H7 (cell line): ENCODE measurements at places on chromosomes 3 and 15.

GRCh38 chr3:7752005-7752404 lies 749.6 kb upstream of the LMCD1 start:
- DNase-seq: peak; percentile 11

GRCh38 chr3:37652851-37653250 lies 208.8 kb upstream of the CTDSPL start:
- DNase-seq: no peak

DNA sequence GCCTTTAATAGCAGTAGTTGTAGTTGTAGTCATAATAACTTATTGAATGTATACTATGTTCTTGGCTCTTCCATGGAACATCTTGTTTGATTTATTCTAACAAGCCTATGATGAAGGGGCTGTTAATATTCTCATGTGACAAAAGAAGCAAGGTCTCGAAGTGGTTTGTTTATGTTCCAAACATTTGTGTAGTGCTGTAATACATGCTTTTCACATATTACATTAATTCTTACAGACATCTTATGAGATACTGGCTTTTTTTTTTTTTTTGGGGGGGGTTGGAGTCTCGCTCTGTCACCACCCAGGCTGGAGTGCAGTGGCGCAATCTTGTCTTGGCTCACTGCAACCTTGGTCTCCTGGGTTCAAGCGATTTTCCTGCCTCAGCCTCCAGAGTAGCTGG lies 252.3 kb downstream of the PTPRG start:
- no peak for DNase-seq

DNA sequence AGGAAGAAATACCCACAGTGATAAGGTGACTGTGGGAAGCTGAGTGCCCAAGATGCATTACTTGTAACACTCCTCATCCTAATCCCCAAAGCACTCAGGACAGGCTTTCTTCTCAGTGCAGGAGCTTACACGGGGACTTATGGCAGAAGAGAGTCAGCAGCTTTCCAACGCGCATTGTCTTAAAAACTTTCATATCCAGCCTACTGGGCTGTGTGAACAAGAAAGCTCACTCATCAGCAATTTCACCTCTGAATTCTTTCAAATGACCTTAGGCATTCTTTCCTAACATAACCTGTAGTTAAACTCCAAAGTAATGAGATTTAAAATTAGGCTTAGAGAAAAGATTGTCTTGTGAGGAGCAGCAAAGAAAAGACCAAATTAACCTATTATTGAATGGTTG lies 132.3 kb downstream of the KCNAB1 start:
- no peak for DNase-seq

DNA sequence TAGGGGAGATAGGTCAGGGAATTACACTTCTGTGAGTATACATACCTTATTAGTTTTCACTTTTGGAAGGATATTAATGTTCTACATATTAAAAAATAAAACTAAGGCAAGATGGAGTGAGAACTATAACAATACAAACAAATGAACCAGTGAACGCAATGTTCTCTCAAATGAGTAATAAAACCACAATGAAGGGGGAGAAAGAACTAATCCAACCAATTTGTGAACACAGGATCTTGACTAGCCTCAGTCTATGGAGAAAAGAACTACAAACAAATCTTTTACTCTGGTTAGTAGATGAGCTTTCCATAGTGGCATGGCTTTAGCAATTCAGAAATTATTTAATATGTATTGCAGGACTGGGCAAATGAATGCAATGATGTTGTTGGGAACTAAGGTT lies 26.9 kb upstream of the ATOSA start:
- no peak for DNase-seq

DNA sequence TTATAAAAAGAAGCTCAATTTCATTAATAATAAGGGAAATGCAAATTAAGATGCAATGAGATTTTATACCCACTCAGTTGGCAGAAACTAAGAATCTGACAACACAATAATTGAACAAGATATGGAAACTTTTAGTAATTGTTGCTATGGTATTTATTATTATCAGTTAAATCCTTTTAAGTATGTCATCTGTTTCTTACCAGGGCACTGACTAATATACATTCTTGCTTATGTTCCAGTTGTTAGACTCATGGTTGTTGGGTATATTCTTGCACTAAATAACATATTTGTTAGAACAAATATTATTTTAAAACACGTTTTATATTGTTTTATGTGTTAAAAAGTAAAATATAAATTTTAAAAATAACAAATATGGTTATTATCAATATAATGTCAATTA lies 690.3 kb downstream of the MECOM start:
- no peak for DNase-seq

DNA sequence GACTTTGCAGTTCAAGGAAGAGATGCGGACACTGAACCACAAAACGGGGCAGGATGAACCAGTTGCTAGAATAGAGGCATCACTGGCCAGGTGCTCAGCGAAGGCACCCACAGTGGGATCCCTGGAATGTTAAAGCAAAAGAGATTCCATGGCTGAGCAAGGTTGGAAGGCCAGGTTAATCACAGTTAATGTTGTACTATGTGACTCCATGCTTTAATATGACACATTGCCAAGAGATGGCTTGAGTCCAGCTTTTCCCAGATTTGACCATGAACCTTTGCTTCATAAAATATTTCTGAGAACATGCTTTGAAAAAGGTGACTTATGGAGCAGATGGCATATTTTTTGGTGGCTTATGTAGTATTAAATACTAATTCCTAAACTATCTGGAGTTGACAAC lies 76.2 kb upstream of the CMTM7 start:
- DNase-seq: no peak

GRCh38 chr3:11514191-11514821 lies 129.4 kb downstream of the VGLL4 start:
- no peak for DNase-seq

DNA sequence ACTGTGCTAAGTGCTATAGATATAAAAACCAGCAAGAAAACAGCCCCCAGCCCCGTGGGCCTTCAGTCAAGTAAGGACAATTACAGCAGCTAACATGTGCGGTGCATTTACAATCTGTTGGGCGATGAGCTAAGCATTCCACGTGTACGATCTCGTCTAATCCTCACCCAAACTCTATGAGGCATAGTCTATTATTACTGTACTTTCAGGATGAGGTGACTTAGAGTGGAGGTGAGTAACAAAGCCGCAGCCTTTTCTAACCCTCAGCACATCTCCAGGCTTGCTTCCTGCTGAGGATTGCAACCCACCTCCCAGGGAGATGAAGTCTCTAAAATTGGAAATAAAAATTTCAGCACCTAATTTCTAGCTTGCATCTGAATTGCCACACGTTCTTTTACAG lies 53.2 kb upstream of the MCF2L2 start:
- no peak for DNase-seq
